ENCODE measurements at places on chromosomes 6 and 20.

DNA sequence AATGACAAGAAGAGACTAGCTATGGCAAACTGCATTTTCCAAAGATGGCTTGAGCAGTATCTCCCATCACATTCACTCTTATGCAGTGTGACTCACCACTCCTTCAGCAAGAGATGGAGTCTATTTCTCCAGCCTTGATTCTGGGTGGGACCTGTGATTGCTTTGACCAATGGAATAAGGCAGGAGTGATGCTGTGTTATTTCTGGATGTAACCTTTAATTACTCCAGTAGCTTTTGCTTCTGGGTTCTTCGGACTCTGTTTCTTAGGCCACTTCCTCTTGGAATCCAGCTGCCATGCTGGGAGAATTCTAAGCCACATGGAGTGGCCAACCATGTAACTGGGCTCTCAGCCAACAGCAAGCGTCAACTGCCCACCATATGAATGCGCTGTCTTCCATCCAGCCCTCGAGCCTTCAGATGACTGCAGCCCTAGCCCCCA, 50.7 kb downstream of the TGM2 start:
- DNase-seq, result no peak

DNA sequence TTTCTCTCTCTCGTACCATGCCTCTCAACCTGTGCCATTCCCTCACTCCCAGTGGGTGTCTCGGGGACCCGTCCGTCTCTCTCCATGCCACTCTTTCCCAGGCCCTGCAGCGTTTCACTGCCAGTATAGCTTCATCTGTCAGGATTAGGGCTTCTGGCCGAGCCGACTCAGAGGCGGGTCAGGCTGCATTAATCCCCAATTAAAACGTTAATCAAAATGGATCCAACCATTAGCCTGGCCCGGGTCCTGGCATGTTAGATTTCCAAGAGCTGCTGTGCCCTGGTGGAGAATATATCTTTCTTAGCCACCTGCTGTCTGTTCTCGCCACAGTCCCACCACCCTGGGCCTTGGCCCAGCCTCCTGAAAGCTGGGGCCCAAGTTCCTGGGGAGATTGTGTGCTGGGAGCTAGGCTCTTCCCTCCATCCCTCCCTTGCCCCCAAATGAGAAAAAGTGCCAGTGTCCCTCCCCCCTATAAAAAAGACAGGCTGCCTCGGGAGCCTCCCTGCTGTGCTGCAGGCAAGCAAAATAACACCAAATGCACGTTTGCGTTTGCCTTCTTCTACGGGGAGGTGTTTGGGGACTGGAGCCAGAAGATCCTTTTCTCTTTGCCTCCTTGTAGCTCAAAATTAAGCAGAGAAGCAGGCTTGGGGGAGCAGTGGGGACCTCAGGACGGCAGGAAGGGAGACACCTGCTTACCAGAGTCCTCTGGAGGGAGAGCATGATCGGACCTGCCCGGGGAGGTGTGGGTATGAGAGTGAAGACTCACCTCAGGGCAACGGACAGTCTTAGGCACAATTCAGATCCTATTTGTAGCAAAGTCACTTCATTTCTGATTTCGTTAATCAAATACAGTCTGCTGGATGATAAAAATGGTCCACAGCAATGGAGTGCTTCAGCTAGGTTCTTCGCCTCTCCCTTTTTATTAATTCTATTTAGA, 3.0 kb downstream of the KCNG1 start:
- DNase-seq, result no peak

DNA sequence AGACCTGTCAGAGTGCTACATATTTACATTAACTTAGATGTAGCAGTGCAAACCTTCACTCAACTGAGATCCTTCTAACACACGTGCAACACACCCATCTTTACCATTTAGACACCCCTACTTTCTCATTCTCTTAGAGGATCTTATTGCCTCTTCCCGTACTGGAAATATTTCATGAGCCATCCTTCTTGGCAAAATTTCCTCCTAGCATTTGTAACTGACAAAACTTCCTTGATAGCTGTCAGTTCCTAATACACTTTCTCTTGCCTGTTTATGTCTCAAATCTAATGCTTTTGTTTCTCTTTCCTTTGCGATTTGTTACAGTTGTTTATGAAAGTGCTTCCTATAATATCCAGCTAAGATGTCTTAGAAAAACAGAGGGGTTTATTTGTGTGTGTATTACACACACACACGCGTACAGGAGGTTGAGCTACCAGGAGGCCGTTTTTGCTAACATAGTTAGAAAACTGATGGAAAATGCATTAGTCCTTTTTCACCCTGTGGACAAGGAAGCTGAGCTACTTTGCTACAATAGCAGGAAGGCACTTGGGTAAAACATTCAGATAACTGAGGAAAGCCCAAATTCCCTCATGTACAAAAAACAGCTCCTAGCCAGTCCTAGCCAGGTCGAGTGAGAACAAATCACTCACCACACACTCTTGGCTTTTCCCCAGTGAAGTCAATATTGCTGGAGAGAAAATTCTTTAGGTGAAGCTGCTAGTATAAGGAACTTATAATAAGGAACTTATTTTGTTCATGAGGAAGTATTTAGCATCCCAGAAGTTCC, 153.6 kb downstream of the NFATC2 start:
- no peak for DNase-seq

GRCh38 chr6:121335087-121336008, 1.1 kb upstream of the TBC1D32 start:
- no peak for DNase-seq

DNA sequence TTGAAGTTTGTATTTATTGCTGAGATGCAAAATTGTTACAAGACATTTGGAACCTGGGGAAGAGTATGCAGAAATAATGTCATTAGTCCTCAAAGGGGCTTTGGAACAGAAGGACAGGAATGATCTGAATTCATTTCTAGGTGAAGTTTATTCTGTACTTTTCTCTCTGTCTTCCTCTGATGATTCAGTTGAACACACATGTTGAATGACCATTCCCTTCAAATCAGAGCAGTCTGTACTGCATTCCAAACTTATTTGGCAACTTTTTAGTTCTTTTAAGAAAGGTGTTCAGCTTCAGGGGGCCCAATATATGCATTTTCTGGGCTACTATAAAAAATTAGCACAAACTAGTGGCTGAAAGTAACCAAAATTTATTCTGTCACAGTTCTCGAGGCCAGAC, 213.9 kb upstream of the LAMP5 start:
- DNase-seq, result no peak

Data from GM13977 (cell line).